WTC11 (cell line): ENCODE measurements at places on chromosomes 7 and 10. TPM values are rescaled to one million over a fixed set of nuclear protein-coding genes. Genes with fewer than 3 reads are reported as not detected.
A peak's percentile ranks its signal among the peaks of the same experiment; 100 is the strongest.

DNA sequence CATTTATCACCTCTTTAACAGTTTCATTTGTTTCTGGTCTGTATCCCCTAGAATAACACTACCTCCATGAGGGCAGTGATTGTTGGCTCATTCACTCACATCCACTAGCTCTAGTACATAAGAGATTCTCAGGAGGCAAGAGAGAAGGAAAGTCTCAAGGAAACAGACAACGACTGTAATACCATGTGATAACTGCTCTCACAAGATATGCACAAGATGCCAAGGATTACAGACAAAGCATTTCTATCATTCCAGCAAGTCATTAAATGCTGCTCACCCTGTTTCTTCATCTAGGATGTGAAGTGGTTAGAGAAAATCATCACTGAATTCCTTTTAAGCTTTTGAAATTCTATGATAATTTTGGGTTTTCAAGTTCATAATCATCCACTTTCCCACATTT, 115.3 kb downstream of the HIBADH start:
- no peak for DNase-seq

- DNase-seq, result no peak
Observed at GRCh38 chr7:107857541-107857912, 33.5 kb upstream of the DLD start.

- DNase-seq, result peak; percentile 46
Observed at GRCh38 chr10:100715445-100716385, 29.7 kb upstream of the PAX2 start.

DNA sequence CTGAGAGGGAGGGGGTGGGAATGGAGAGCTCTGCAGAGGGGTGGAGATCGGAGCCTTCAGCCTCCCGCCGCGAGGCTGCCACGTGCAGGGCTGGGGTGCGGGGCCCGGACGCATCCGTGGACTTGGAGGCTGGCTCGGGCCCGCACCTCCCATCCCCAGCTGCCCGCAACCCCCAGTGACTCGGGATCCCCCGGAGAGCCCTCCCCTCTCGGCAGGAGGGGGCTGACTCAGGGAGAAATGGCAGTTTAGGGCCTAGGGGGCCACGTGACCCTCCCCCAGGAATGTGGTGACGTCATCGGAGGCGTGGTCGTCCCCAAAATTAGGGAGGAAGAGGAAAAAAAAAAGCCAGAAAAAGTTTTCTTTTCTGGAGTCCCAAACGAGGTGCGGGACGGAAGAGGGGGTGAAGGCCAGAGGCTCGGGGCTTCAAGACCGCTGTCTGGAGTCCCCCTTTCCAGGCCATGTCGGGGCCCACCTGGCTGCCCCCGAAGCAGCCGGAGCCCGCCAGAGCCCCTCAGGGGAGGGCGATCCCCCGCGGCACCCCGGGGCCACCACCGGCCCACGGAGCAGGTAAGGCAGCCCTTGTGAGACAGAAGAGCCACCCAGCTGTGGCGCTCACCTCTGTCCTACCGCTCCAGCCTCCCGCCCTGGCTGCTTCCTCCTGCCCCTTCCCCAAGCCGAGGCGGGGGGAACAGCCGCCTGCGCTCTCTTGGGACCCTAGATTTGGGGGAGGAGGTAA, at the start of gene TRIP6:
Gene TRIP6 (plus strand): TSS at position 348 of the 736 bp plus-strand sequence. CDS start 111 bp downstream, at position 459.
- DNase-seq, result peak; percentile 91

DNA sequence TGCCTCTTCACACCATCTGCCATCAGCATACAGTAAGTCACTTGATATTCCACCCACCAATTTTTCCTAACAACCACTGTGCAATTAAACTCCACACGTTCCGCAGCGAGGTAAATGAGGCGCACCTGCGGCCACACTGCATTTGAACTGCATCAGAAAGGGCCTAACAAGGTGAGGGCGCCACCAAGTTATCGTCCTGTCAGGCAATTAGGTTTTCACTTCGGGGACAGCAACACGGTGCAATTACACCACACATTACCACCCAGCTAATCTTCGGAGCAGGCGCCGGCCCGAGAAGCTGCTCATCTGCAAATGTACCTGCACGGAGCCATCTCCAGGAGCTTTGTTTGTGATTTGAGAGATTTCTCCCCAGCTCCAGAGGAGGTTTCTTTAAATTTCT, 84.4 kb downstream of the EBF3 start:
- DNase-seq, result no peak

GRCh38 chr7:76430836-76431235, 6.1 kb downstream of the ZP3 start:
- DNase-seq, result no peak

DNA sequence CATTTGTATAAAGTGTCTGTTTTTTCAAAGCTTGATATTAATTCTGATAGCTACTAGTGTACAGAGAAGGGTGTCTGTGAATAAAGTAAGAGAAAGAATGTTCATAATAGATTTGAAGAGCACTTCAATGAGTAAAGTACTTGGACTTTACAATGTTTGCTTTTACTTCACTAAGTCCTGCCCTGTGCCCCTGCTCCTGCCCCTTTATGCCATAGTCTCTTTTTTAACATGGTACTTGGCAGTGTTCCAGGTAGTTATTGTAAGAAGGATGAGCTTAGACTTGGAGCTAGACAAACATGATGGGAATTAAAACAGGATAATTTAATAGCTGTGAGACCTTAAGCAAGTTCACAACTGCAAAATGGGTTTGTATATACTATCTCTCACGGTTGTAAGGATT, 41.0 kb downstream of the ZEB1 start:
- DNase-seq, result no peak

- DNase-seq, result no peak
Observed at GRCh38 chr10:11835061-11835460, 11.9 kb downstream of the PROSER2 start.

DNA sequence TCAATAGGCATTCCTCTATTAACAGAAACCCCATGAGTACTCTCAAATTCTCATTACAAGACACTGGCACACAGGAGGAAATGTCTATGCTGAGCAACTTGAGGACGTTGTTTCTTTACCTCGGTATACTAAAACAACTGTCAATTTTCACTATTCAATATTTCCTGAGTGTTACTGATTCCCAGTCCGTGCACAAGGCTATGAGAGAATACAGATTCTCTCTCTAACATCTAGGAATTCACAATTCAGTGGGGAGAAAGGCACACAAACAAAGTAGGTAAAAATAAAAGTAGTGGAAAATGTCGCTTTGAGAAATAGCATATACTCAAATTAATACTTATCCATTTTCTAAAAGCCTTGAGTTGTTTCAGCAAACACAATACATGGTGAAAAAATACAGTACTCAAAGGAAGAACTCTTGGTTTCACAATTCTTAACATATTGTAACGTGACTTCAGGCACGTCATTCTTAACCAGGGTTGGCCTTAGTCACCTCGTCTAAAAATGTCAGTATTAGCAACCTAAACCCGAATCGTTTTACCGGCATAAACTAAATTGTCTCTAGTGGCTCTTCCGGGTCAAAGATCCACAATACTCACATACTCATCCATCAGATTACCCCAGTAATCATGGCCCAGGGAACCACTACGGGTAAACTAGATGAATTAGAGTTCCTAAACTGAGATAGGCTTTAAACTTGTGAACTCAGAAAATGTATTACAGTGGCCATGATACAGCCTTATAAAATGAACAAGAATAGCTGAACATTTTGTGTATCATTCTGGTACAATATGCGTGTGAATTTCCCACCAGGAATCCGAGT, 1.5 kb downstream of the IPMK start:
- DNase-seq, result no peak

GRCh38 chr7:150585199-150585598, 18.0 kb downstream of the GIMAP4 start:
- DNase-seq, result no peak

GRCh38 chr7:10237306-10237705, 736.4 kb upstream of the PHF14 start:
- no peak for DNase-seq

- no peak for DNase-seq
Observed at GRCh38 chr10:87552248-87552929, 47.7 kb downstream of the MINPP1 start.

DNA sequence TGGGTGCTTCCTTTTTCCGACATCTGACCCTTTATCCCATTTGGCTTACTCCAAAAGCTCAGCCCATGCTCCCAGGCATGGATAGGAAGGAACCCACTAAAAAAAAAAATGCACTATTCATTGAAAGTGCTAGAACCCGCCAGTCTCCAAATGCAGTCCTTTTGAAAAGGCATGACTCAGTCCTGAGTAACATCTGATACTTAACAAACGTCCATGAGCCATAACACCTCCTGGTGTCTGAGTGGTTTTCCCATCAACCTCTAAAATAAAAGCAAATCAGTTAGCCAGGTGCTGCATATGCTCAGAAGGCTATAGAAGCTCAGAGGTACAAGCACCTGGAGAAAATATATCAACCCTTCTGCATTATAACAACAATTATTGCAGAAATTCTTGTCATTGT, 45.0 kb upstream of the CACUL1 start:
- no peak for DNase-seq

DNA sequence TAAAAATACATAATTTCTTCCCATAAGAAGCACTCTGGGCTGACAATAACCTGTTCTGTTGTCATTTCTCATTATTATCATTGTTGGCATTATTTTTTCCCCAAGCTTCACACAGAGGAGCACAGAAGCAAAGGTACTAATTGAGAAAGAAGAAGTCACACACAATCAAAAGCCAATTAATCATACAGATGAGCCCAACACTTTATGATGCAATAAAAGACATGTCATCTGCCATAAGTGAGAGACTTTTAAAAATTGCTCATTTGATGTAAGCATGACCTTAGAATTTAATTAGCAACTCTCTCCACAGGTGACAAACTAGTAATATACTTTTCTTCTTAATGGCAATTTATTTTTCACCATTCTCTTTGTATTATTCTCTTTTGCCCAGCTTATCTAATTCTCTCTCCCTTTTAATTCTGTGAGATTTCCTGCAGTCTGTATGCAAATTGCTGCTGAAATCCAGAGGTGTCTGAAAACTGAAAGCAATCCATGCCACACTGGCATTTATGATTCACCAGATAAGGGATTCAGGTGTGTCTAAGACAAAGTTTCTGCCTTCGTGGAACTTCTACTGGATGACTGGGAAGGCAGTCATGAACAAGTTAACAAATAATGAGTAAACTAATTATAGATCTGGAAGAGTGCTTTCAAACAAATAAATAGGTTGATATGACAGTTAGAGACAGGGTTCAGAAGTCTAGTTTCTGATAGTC, 203.5 kb downstream of the CHCHD3 start:
- no peak for DNase-seq

The HKDC1 gene
- total RNA-seq, result 0.09 TPM in 2 of 3 replicates, not detected in the other

The NKX2-3 gene
- total RNA-seq, result not detected in 3 replicates

The PHKG1 gene
- total RNA-seq, result not detected in 3 replicates

The TMEM178B gene
- 18.0 to 22.3 TPM (median 20.4 TPM) in 3 replicates for total RNA-seq
